Stimulated activated CD8-positive, alpha-beta memory T cell treated with anti-CD3 and anti-CD28 coated beads, Interleukin-15, amount 100 ng/mL, for 4 hours (primary cell): ENCODE measurements at places on chromosomes 6 and 20.

DNA sequence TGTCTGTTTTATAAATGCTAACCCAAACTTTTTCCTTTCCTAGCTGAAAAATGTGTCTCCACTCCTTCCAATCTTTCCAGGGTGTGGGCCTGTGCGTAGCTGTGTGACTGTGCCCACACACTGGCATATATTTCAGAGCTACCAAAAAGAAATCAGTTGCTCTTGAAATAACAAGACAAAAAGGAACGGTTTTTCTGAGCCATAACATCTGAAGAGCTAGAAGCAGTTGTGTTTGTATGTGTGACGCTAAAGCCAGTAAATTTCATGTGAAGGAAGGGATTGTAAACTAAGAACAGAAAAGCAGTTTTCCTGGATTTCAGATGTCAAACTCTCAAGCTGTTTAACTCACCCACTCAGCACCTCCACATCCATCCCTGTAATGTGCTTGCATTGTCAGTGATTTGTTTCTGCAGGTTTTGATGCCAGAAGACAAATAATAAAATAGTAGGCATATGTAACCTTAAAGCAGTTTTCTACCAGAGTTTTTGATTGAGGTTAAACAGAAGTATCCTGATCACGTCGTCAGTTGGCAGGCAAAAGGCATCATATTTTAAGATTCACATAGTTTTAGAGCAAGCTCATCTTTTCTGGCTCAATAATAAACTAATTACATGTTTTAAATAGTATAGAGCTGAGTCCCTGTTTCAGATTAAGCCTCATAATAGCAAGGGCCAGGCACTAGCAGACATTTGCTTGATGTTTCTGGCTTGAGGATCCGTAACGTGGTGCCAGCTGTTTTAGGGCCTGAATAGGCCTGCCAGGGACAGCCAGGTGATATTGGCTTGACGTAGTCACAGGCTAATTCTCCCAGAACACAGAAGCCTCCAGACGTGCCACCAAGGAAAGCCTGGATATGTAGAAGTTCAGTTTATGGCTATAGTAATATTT, 90.9 kb downstream of the FOXO3 start:
- DNase-seq = no peak

DNA sequence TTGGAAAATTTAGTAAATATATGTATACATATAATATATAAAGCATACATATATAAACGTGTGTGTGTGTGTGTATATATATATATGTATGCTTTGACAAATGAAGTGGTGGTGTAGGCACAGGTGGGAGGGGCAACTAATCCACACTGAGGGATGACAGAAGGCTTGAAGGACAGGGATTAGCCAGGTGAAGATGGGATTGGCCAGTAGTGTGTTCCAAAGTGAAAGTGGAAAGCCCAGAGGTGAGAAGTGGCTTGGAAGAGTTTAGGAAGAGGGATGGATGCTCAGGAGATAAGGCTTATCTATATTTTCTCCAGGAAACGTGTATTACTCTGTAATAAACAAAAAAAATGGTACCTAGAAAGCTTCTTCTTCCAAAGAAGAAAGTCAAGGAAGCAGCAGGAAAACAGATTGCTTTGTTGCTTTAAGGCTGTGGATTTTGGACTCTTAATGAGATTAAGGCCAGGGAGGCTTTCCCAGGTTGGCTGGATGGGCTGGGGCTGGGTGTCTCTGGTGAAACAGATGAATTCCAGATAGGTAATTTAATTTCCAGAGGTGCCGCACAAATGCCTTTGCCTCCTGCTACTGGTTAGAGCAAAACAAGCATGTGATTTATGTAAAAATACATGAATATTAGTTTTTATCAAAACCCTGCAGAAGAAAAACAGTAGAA, 63.9 kb downstream of the JARID2 start:
- DNase-seq = no peak

GRCh38 chr6:159460476-159460875, 232.6 kb downstream of the SOD2 start:
- DNase-seq = no peak

DNA sequence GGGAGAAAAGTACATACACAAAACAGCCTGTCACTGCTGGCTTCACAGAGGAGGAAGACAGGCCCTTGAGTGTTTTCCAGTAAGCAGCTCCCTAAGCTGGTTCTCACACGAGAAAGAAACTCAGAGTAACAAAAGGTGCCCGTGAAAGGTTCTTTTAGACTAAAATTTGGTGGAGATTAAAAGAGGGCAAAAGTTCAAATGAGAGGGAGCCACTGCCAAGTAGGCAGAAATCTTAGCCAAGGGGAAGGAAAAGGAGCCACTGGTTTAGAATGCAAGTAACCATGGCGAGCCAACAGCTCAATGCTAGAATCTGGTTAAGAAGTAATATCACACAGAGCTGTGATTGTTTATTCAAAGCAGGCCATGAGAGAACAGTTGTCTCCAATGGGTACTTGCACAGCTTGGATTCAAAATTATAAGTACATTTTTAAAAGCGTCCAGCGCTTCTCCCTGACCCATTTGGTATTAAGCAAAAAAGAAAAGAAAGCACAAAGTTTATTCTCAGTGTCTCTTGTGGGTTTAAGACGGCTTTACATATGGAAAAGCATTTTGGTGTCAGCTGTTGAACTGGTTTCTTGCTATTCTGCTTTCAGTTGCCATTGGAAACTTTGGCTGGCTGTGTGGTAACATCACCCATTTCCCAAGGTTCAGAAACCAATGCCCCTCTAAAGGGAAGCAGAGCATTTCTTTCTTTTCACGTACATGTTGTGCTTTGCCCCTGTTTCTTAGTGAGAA, 648.5 kb downstream of the RNF144B start:
- no peak for DNase-seq

DNA sequence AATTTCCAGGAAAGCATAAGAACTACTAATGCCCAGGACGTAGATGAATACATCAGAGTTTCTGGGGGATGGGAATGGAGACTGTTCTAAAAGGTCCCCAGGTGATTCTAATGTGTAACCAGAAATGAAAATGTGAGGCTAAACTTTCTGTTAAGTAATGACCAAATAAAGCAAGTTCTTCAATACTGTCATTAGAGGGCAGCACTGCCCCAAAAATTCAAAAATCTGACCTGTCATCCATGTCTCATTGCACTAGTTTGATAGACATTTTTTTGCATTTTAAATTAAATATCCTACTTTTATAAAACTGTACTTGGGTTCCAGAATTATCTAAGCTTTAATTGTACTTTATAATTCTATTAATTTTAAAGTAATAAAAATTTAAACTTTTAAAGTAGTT, 94.9 kb downstream of the RFX6 start:
- no peak for DNase-seq

DNA sequence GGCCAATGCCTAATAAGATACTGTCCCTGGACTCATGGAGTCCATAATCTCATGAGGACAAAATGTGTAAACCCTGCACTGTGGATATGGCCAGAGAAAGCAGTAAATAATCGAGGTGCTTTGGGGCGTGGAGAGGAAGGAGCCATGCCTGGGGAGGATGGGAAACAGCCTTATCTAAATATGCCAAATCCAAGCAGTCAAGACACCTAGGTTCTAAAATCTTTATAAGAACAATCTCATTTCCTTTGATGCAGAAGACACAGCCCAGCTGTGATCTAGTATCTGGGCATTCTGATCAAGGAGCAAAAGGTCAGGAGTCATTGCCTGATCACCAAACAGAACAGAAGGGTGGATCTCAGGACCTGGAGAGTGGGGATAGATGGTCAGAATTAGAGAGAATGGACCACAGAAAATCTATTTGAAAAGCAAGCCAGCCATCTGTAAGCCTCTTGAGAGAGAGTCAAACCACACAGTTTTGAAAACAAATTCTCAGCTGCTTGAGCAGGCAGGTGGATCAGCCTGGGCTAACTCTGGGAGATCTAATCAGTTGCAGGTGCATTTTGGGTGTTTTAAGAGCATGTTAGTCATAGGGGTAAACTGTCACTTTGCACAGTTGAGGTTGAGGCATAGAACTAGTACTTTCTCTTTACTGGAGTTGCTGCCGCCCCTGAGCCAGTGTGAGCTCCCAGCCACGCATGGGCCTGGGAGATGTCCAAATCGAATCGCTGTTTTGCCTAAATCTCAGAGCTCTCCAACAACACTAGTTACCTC, 130.8 kb upstream of the TNFAIP3 start:
- no peak for DNase-seq

GRCh38 chr6:56749632-56750151, 107.0 kb upstream of the DST start:
- DNase-seq = no peak

- DNase-seq = peak; percentile 44
These were observed 1.6 kb upstream of the DBNDD2 start for GRCh38 chr20:45406260-45407066.
